Activated naive CD4-positive, alpha-beta T cell treated with anti-CD3 and anti-CD28 coated beads, Interleukin-2, amount 50 U/mL, for 72 hours (primary cell): ENCODE measurements at places on chromosomes 2 and 18. TPM values are rescaled to one million over a fixed set of nuclear protein-coding genes. Genes with fewer than 3 reads are reported as not detected.

DNA sequence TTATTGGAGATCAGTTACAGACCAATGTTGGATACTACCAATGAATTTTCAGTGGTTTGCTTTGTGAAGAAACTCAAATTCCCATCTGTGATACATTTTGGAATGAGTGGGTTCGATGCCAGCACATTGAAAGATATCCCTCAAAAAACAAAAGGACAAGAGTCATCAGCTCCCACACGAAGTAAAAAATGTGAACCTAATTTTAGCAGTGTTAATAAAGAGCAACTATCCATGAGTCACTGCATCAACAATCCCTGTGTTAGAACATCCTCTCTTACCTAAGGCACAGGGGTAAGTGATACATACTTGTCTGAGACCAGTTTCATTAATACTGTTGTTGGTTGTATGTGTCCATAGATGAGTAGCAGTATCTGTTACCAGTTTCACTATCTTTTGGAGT lies 551.8 kb upstream of the SOX11 start:
- DNase-seq = no peak

PARD6G gene
- 0.58 TPM for total RNA-seq

NGEF gene
- total RNA-seq = 0.23 TPM

TNFAIP6 gene
- total RNA-seq = not detected

- no peak for DNase-seq
Measured at GRCh38 chr2:190156530-190157212, 94.1 kb upstream of the MSTN start.

- no peak for DNase-seq
Measured at GRCh38 chr2:21910832-21911507, 787.2 kb downstream of the TDRD15 start.

GRCh38 chr18:683531-683930 lies 26.1 kb downstream of the TYMS start:
- no peak for DNase-seq

DNA sequence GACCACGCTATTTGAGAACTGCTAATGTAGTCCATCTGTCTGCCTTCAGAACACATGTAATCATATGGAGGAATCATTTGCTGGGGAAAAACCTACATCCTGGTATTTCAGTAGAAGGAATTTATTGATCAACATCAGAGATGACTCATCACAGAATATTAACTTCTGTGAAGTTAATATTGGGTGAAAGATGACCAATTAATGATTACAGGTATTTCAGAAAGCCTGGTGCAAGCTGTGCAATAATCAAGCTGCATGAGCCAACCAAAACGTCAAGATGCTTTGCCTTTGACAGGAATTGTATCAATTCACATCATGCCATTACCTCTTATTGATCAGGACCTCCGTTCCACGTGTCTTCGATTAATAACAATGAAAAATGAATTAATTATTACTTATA lies 9.4 kb upstream of the SPATS2L start:
- DNase-seq = no peak

DNA sequence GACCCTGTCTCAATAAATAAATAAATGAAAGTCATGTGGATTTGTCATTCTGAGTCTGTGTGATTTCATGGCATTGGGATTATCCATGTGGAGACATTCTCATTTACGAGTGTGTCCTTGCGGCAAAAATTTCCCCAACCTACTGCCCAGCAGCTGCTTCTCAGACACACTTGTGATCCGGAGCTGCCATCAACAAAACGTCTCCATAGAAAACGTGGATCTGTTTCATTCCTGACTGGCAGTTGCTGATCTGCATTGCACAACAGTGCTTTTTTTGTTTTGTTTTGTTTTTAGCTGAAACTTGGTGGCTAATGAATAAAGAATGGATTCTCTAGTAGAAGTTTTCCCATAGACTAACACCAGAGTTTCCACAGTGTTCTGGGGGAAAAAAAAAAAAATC lies 74.7 kb downstream of the TGIF1 start:
- no peak for DNase-seq

GRCh38 chr2:110650346-110650745 lies 27.5 kb downstream of the BUB1 start:
- no peak for DNase-seq

- DNase-seq = no peak
Measured at GRCh38 chr2:176035013-176035691, 33.1 kb upstream of the LNPK start.

DNA sequence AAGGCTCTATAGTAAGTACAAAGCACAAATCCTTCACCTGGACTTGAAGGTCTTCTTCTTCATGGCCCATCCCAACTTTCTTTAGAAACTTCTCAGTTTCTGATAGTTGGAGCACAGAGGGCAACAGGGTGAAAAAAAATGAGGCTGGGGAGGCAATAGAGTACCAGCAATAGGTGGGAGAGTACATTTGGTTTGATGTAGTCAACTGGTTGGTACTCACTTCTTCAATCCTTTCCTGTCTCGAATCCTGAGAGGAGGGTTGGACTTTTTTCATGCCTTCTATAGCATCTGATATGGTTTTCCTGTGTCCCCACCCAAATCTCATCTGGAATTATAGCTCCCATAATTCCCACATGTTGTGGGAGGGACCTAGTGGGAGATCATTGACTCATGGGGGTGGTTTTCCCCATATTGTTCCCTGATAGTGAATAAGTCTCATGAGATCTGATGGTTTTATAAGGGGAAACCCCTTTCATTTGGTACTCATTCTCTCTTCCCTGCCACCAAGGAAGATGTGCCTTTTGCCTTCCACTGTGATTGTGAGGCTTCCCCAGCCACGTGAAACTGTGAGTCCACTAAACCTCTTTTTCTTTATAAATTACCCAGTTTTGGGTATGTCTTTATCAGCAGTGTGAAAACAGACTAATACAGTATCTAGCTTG lies 75.9 kb upstream of the LCLAT1 start:
- DNase-seq = no peak

EGR4 gene
- total RNA-seq = not detected

- no peak for DNase-seq
Measured at GRCh38 chr2:190903693-190904450, 23.3 kb downstream of the GLS start.

GRCh38 chr2:141557329-141558095 lies 573.3 kb downstream of the LRP1B start:
- DNase-seq = no peak

ELAC1 gene
- total RNA-seq = 1.0 TPM

DNA sequence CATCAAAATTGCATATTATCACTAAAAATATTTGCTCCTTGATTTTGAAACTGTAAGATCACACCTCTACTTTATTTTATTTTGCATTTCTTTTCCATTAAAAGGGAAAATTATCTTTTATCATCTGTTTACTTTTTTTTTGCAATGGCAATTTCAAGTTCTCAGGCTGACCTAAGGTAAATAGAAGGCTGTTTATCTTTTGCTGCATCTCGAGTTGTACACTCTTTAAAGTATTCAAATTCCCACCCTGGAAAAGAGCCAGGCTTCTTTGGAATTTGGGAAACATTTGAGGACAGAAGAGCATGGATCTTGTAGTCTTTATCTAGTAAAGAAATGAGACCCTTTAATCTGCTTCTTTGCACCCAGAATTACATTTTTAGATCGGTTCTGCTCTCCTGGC lies 645.7 kb downstream of the SLC4A3 start:
- DNase-seq = no peak

- no peak for DNase-seq
Measured at GRCh38 chr2:176174824-176175708, 13.4 kb upstream of the HOXD1 start.

PLB1 gene
- 0.89 TPM for total RNA-seq

- DNase-seq = no peak
Measured at GRCh38 chr2:234130777-234131181, 80.3 kb downstream of the SPP2 start.

GRCh38 chr2:141570474-141571131 lies 560.2 kb downstream of the LRP1B start:
- DNase-seq = no peak

DNA sequence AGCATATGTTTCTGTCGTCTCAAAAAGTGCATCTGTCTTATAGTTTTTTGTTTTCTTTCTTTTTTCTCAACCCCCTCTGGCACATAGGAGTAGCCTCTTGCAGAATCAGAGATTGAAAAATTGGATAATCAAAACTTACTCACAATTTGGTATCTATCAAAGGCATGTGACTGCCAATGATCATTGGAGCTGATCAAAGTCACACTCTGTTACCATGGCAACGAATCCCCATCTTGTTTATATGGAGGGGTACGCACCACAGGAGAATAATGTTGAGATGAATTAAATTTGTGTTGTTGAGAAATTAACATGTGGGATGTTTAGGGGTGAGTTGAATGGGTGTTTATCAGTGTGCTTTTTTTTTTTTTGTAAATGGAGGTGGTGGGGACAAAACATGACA lies 458.3 kb upstream of the FANCL start:
- DNase-seq = no peak

DNA sequence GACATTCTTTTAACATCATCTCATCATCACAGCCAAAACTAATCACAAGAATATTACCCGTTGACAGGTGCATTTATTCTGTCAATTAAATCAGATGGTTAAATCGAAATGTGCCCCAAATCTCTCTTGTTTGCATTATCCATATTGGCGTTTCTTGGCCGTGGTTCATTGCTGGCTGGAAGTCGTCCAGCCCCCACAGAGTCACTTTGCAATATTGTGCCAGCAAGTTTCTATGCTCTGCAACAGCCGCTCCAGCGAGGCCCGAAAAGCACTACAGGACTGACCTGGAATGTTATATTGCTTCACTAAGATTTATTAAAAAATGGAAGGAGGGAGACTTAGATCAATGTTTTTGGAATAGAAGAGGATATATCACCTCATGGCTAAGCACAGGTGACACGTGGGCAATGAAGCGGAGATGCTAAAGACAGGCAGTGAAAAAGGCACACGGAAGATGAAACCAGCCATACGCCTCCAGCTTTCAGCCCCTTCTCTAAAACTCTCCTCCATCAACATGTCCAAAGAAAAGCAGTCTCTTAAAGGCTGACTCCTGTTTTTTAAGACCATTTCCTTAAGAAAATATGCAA lies 176.8 kb upstream of the VRK2 start:
- DNase-seq = no peak

DNA sequence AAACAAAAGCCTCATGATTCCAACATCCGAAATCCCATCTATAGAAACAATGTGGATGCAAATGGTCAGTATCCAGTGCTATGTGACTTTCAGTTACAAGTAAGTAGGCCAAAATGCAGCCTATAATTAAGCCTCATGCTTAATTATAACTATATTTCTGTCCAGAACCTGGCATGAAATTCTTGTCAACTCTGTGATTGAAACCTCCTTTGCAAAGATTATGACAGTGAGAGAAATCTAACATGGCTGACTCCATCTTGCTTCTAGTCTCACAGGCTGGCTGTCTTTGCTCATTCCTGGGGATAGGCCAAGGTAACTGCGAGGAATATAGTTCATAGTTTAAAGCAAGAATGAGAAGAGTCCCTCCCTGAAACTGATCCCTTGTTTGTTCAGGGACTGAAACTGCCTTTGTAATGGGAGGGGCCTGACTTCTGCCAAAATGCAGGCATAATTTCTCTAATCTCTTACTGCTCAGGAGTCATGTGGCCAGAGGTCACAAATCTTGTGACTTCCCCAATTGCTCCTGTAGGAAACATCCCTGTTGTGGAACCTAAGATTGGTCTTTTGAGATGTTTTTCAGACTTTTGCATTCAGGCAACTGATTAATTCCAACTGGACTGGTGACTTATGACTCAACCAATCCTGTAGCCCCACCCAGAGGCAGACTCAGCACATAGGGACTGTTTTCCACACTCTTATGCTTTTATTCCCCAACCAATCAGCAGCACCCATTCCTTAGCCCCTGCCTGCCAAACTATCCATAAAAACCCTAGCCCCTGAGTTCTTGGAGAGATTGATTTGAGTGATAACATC lies 84.5 kb upstream of the TLK1 start:
- DNase-seq = no peak

DNA sequence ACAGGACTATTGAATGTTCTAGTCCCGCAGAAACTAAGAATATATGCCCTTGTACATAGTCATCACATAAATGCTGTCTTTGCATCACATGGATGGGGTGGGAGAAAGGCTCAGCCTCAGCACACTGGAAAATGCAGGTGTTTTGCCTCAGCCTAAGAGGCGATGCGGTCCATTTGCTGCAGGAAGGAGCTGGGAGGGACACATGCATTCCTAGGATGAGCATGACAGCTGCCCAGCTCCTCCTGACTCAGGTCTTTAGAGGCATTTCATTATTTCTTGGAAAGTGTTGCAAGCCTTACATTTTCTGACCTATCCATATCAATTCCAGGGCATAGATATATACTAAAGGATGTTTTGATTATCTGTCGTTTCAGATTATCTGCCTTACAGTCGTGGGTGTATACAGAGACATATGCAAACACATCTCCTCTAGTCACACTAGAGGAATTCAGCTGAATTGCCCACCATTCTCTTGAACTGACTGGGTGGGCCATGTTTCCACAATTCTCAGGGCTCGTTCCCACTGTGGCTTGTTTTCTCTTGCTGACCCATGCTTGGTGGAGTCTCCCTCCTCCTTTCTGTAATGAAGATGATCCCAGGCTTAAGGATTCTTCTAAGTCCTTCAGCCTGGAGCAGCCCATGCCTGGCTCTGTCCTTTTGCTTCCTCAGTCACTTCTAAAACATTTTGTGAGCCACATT lies 156.9 kb downstream of the SETBP1 start:
- DNase-seq = no peak

GRCh38 chr2:181123798-181124231 lies 143.4 kb downstream of the UBE2E3 start:
- DNase-seq = peak; percentile 54

DNA sequence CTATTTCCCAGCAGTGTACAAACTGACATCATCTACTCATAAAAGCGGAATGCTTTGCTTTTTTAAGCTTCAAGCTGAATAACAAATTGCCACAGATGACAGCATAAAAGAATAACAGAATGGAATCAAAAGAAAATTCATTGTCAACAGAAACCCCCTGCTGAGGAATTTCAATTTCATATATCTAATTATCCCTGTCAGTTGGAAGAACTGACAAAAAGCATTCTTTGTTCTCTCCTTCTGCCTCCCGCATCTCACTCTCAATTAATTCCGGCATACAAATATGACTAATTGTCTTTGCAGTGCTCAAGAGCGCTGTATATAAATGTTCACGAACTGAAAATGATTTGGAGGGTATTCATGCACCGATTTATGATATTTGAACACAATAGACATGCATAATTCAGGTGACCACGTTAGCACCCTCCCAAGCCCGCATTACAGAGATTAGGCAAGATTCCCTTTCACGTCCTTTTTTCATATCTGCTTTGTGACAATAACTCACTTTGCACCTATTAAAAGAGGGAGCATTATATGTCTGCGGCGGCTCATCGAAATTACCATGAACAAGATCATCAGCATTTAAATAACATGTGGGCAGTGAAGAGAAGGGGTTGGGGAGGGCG lies 277.7 kb upstream of the SALL3 start:
- DNase-seq = no peak

DNA sequence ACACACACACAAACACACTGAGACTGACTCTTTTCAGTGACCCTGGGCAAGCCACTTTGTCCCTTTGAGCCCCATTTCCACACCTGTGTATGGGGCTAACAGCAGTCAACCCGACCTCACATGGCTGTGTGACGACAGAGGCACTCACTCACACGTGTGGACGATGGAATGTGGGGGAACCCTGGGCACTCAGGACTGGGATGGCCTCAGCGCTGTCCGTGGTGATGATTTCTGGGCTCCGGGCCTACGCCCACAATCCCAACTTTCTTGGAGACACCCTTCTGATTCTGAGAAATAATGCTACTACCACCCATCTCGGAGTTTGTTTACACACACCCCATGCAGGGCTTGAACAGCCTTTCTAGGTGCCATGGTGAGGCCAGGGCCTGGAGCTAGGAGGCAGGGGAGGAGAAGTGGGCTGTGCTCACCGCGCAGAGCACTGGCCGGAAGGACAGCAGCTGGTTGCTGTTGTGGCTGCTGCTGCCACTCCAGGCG lies 1.5 kb downstream of the CRYBA2 start:
- DNase-seq = no peak

- peak; percentile 80 for DNase-seq
Measured at GRCh38 chr2:68721482-68722101, 13.0 kb upstream of the ARHGAP25 start.
